ENCODE measurements at places on chromosomes 1 and 21. TPM values are rescaled to one million over a fixed set of nuclear protein-coding genes. Genes with fewer than 3 reads are reported as not detected.

GRCh38 chr1:2611031-2611501, 21.8 kb downstream of the MMEL1 start:
- H3K27ac ChIP-seq: no peak overlapping the region
- peaks cover 5% of the 10 kb centered on the region for H3K4me1 ChIP-seq
- H3K36me3 ChIP-seq: no peaks in the 10 kb centered on the region

- no peak overlapping the region for H3K27ac ChIP-seq
- no peaks in the 10 kb centered on the region for H3K36me3 ChIP-seq
- H3K4me1 ChIP-seq: no peaks in the 10 kb centered on the region
- DNase-seq: no peak
- H3K27me3 ChIP-seq: no peaks in the 10 kb centered on the region
Measured at GRCh38 chr1:178768423-178768822, 43.4 kb downstream of the RALGPS2 start.

- no peak overlapping the region for H3K4me3 ChIP-seq
- H3K4me1 ChIP-seq: no peaks in the 10 kb centered on the region
- no peaks in the 10 kb centered on the region for H3K36me3 ChIP-seq
- H3K27ac ChIP-seq: no peak overlapping the region
- no peak for DNase-seq
Measured at GRCh38 chr1:207423560-207424292, 30.4 kb upstream of the CR2 start.

- no peaks in the 10 kb centered on the region for H3K27me3 ChIP-seq
- peak overlapping the region; percentile 79 for H3K27ac ChIP-seq
- no peak overlapping the region for H3K4me3 ChIP-seq
- H3K36me3 ChIP-seq: no peaks in the 10 kb centered on the region
Measured at GRCh38 chr1:17629460-17629859, 90.0 kb downstream of the ARHGEF10L start.

GRCh38 chr1:54408147-54409066, 2.2 kb upstream of the SSBP3 start:
- H3K4me3 ChIP-seq: no peak overlapping the region
- no peaks in the 10 kb centered on the region for H3K36me3 ChIP-seq
- H3K27me3 ChIP-seq: no peaks in the 10 kb centered on the region
- DNase-seq: no peak

DNA sequence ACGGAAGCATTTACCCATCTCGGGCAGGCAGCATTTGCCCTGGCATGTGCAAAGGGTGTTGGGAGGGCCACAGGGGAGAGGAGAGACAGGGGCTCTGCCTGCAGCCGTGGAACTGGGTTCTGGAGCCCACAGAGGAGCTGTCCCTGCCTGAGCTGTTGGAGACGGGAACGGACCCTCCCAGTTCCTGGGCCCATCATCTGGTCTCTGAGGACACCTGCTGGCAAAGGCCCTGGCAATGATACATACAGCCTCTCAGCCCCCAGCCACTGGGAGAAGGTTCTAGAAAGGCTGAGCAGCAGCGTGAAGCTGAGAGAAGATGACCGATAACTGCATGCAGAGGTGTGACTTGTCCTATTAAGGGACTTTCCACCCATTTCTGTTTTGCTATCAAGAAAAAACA, 31.4 kb downstream of the FAAP20 start:
- H3K27ac ChIP-seq: no peak overlapping the region
- DNase-seq: no peak
- no peaks in the 10 kb centered on the region for H3K36me3 ChIP-seq
- H3K4me1 ChIP-seq: no peaks in the 10 kb centered on the region
- H3K27me3 ChIP-seq: no peaks in the 10 kb centered on the region

DNA sequence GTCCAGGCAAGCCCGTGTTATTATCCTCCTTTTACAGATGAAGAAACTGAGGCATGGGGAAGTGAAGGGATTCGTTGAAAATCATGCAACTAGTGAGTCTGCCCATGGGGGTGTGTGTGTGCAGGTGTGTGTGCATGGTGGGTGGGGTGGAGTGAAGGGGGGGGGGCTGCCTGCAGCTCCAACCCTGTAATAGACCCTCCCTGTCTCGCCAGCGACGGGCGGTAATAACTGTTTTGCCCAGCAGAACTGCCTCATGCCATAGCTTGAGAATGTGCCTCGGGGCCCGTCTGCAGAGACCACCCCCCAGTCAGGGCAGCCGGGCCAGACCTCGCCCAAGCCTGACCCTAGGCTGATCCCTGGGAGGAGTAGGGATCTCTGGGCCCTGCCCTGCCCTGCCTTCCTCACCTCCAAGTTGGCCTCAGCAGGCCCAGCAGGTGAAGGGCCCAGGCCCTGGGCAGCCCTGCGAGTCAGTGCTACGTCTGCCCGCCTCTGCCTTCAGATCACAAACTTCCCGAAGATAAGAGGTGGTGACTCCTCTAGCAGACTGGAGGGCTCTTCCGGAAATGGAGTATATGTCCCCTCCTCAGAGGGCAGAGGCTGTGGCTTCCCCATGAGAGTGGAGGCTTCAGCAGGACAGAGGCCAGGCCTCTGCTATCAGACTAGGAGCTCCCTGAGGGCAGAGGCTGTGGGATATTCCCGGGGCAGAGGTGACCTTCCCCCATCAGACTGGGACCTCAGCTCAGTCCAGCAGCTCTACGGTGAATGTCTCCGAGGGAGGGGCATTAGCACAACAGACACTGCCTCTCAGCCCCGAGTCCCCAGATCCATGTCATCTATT, 15.7 kb upstream of the EPHA2 start:
- no peak for DNase-seq
- no peak overlapping the region for H3K27ac ChIP-seq
- H3K36me3 ChIP-seq: no peaks in the 10 kb centered on the region
- H3K4me1 ChIP-seq: peaks cover 47% of the 10 kb centered on the region

DNA sequence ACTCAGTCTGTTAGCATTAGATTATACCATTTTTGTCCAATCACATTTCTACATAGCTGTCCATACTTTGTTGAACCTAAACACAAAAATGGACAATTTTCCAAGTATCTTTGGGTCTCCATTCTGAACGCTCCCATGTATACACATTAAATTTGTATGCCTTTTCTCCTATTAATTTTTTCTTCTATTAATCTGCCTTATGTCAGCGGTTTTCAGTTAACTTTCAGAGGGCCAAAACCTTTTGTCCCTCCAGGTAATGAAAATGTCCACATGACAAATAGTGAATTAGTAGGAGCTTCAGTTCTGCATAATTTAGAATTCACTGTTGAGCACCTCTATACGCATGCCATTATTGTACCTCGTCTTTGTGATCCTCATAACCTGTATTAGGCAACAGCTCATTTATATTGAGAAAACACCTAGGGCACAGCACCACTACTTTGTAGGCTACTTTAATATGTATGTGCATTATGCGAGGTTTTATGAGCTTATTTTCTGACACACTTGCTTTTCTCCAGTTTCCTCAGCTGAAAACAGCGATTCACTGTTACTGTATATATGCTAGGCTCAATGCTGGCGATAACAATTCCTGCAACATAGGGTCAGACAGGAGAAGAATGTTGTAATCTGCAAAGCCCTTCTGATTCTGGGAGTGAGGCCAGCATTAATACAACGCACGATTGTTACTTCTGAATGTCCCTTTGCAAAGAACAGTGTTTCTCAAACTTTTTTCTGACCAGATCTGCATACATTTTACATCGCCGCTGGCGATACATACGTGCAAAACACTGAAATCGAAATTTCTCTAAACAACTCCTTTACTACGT, 1.1 kb upstream of the ABCD3 start:
- DNase-seq: no peak
- no peaks in the 10 kb centered on the region for H3K27me3 ChIP-seq
- H3K27ac ChIP-seq: peak overlapping the region; percentile 94
- peaks cover 25% of the 10 kb centered on the region for H3K4me1 ChIP-seq
- H3K4me3 ChIP-seq: peak overlapping the region; percentile 36

DNA sequence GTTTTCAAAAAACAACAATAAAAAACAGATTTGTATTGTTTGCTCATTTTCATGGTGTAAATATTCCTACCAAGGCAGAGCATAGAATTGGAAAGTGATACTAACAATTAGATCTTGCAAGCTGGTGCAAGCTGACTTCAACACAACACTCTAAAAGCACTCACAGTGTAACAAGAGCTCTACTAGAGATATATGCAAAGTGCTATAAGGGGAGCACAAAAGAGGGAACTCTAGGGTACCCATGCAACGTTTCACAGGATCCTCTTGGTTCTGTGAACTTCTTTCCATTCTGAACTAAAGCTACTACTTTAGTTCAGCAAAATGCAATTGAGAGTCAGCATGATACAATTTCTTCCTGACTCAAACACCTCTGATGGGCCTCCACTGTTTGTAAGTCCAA, 78.3 kb downstream of the ATP1B1 start:
- no peaks in the 10 kb centered on the region for H3K27me3 ChIP-seq
- no peak overlapping the region for H3K4me3 ChIP-seq
- H3K4me1 ChIP-seq: no peaks in the 10 kb centered on the region
- no peak for DNase-seq
- H3K27ac ChIP-seq: no peak overlapping the region
- H3K36me3 ChIP-seq: no peaks in the 10 kb centered on the region

GRCh38 chr1:10514490-10515235, 39.9 kb downstream of the PEX14 start:
- H3K36me3 ChIP-seq: no peaks in the 10 kb centered on the region
- H3K4me1 ChIP-seq: peaks cover 53% of the 10 kb centered on the region
- H3K4me3 ChIP-seq: no peak overlapping the region

DNA sequence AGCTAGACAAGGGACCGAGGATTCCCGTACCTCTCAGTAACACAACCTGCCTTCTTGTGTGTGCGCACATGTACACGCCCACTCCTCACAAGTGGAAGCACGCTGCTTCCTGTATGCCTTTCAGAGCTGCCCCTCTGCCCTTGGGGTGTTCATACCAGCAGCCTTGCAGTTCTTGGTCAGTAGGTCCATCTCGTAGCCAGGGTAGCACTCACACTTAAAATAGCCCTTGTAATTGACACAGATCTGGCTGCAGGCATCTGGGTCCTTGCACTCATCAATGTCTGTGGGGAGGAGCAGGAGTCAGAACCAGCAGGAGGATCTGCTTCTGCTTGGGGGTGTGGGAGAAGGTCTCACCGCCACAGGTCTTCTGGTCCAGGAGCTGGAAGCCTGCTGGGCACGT, 32.6 kb upstream of the MAGOH start:
- DNase-seq: no peak
- H3K4me3 ChIP-seq: no peak overlapping the region
- no peak overlapping the region for H3K27ac ChIP-seq
- H3K4me1 ChIP-seq: no peaks in the 10 kb centered on the region

GRCh38 chr1:165902565-165902964, 75.2 kb downstream of the UCK2 start:
- no peak overlapping the region for H3K4me3 ChIP-seq
- no peak for DNase-seq
- H3K27ac ChIP-seq: no peak overlapping the region
- H3K4me1 ChIP-seq: peaks cover 21% of the 10 kb centered on the region
- H3K36me3 ChIP-seq: no peaks in the 10 kb centered on the region

DNA sequence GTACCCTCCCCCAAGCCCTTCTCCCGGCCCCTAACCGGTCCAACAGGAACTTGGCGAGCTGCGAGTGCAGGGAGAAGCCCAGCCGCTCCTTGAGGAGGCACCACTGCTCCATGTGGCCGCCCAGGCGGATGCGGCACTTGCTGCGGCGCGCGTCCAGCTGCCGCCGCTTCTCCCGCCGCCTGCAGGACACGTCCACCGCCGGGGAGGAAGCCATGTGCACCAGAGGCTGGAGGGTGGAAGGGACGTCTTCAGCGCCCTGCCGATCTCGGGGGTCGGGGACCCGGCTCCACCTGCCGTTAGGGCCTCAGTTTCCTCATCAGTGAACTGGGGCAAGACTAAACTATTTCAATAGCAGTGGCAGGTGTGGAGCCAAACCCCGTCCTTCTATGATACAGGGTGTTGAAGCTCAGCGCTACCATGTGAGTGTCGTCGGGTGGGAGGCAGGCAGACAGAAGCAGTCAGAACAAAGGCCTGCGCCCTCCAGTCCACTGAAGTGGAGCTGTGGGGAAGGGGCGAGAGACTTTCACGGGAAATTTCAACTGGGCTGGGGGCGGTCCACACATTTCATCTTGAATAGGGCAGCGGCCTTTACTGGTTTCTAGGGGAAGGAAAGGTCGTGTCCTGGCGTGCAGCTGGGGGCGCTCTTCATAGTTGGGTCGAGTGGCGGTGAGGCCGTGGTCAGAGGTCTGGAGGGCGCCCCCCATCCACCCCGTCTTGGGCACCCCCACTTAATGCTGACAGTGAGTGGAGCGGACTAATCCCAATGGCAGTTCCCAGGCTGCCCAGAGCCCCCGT, 592 bp downstream of the ZNF692 start:
- H3K4me3 ChIP-seq: peak overlapping the region; percentile 76
- DNase-seq: peak; percentile 84
- H3K36me3 ChIP-seq: no peaks in the 10 kb centered on the region
- no peaks in the 10 kb centered on the region for H3K27me3 ChIP-seq

GRCh38 chr21:21000591-21001175, 2.5 kb downstream of the NCAM2 start:
- peaks cover 13% of the 10 kb centered on the region for H3K4me1 ChIP-seq
- H3K27ac ChIP-seq: no peak overlapping the region
- no peak for DNase-seq
- H3K36me3 ChIP-seq: no peaks in the 10 kb centered on the region

DNA sequence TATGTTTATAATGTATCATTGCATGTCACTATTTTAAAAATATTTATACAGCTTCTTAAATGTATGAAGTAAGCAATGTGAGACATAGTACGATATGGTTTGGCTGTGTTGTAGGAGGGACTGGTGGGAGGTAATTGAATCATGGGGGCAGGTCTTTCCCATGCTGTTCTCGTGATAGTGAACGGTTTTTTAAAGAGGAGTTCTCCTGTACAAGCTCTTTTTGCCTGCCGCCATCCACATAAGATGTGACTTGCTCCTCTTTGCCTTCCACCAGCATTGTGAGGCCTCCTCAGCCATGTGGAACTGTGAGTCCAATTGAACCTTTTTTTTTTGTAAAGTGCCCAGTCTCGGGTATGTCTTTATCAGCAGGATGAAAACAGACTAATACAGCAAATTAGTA, 10.3 kb downstream of the ABCD3 start:
- no peak overlapping the region for H3K27ac ChIP-seq
- H3K4me3 ChIP-seq: no peak overlapping the region
- H3K4me1 ChIP-seq: peaks cover 35% of the 10 kb centered on the region
- H3K27me3 ChIP-seq: no peaks in the 10 kb centered on the region

DNA sequence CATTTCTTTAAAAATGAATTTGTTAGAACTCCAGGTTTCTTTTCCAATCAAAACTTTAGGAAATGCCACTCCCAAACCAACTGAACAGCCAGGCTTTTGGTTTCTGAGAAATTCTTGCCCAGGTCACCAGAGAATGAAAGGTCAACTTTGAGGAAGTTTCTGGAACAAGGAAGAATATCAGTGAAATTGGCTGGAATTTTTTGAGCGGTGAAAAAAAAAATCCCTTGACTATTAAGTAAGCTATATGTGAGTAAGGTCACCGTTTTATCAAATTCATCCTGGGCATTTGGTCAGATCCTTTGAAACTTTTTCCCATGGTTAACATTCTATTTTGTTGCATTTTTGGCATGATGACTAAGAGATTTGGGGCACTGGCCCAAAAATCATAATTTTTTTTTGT, 469.3 kb downstream of the LTN1 start:
- no peak overlapping the region for H3K27ac ChIP-seq
- no peak overlapping the region for H3K4me3 ChIP-seq
- DNase-seq: no peak
- H3K4me1 ChIP-seq: peaks cover 17% of the 10 kb centered on the region

GRCh38 chr1:79478160-79478559, 471.6 kb upstream of the ADGRL4 start:
- peak; percentile 66 for DNase-seq
- no peak overlapping the region for H3K27ac ChIP-seq
- no peak overlapping the region for H3K4me3 ChIP-seq
- no peaks in the 10 kb centered on the region for H3K27me3 ChIP-seq

Gene GNAT2
- not detected for total RNA-seq

Gene CD244
- 1.8 TPM for total RNA-seq

Gene HHAT
- 5.1 TPM for total RNA-seq

Gene E2F2
- total RNA-seq: 1.0 TPM

Gene SMCP
- not detected for total RNA-seq

Gene PLEKHN1
- total RNA-seq: 1.7 TPM

Gene PPIH
- total RNA-seq: 26.7 TPM

Gene LIN28A
- not detected for total RNA-seq
